ENCODE measurements at places on chromosomes 5 and 9.
A peak's percentile ranks its signal among the peaks of the same experiment; 100 is the strongest.

DNA sequence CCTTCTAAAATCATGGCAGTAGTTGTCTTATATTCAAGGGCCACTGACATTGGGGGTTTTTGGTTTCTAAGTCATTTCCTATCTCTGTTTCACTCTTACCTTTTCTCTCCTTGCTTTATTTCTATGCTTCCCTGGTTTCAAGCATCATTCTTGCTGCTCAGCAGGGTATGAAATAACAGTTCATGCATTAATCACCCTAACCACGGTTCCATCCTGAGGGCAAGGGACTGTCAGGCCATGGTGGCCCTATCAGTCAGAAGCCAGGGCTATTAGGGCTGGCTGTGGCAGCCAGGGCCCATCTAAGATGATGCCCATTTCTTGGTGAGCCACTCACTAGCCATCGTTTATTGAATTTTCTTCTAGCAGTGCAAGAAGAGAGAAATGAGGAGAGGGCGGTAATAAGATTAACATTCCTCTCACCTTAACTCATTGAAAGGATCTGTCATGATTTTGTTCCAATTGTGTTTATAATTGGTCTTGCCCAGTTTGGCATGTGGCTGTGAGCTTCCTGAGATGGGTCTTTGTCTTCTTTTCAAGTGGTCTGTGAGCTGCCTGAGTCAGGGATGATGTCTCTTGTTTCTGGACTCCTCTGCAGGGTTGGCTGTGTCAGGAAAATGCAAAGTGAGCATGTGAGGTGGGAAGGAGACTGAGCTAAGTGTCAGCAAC, 45.2 kb downstream of the CYSTM1 start:
- no peak for DNase-seq
- no peaks in the 10 kb centered on the region for H3K27me3 ChIP-seq
- no peaks in the 10 kb centered on the region for H3K4me1 ChIP-seq
- no peak overlapping the region for H3K4me3 ChIP-seq

GRCh38 chr5:61673007-61673735, 341.1 kb downstream of the ZSWIM6 start:
- H3K36me3 ChIP-seq: no peaks in the 10 kb centered on the region
- H3K27ac ChIP-seq: no peak overlapping the region
- no peak for DNase-seq
- H3K4me1 ChIP-seq: peaks cover 3% of the 10 kb centered on the region

- H3K27me3 ChIP-seq: peaks cover 43% of the 10 kb centered on the region
- no peak overlapping the region for H3K27ac ChIP-seq
- DNase-seq: no peak
Observed at GRCh38 chr5:149702934-149703646, 27.0 kb upstream of the PPARGC1B start.

DNA sequence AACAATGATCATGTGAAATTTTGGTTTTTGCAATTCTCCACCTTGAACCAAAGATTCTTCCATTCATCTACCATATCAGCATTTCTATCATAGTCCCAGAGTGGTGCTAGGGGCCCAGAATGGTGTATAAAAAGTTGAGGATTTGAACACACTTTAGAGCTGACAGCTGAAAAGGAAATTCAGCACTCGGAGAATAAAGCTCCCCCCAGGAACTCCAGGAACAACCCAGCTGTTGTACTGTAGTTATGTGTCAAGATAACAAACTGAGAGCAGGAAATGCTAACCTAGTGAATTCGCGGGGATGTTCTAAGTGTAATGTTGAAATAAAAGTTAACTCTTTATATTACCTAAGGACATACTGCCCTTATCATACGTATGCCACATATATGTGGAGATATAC, 216.7 kb downstream of the NFIB start:
- peak overlapping the region; percentile 97 for H3K27ac ChIP-seq
- H3K27me3 ChIP-seq: no peaks in the 10 kb centered on the region
- peak overlapping the region; percentile 40 for H3K4me3 ChIP-seq

DNA sequence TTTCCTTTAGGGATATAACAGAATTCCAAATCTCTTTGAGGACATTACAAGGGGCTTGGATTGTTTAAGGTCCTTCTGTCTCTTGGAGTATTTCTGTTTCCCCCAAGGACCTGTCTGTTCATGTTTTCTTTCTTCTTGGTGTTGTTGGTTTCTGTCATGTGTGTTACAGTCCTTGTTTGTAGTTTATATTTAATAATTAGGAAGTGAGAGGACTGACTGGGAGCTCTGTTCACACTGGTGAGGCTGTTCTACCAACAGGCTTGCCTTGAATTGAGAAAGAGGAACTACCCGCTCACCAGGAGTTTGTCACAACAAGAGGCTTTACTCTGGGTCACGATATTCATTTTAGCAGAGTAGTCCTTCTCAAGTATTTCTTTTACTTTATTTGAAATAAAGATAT, 119.2 kb upstream of the SV2C start:
- H3K27ac ChIP-seq: no peak overlapping the region
- no peaks in the 10 kb centered on the region for H3K4me1 ChIP-seq
- H3K4me3 ChIP-seq: no peak overlapping the region
- H3K27me3 ChIP-seq: peaks cover 15% of the 10 kb centered on the region

- H3K4me3 ChIP-seq: no peak overlapping the region
- H3K4me1 ChIP-seq: no peaks in the 10 kb centered on the region
- H3K36me3 ChIP-seq: no peaks in the 10 kb centered on the region
- H3K27me3 ChIP-seq: no peaks in the 10 kb centered on the region
Observed at GRCh38 chr5:162591724-162592123, 524.2 kb downstream of the GABRG2 start.

GRCh38 chr5:83540105-83540504, 68.6 kb downstream of the VCAN start:
- no peak overlapping the region for H3K27ac ChIP-seq
- H3K4me3 ChIP-seq: no peak overlapping the region
- peaks cover 42% of the 10 kb centered on the region for H3K36me3 ChIP-seq

DNA sequence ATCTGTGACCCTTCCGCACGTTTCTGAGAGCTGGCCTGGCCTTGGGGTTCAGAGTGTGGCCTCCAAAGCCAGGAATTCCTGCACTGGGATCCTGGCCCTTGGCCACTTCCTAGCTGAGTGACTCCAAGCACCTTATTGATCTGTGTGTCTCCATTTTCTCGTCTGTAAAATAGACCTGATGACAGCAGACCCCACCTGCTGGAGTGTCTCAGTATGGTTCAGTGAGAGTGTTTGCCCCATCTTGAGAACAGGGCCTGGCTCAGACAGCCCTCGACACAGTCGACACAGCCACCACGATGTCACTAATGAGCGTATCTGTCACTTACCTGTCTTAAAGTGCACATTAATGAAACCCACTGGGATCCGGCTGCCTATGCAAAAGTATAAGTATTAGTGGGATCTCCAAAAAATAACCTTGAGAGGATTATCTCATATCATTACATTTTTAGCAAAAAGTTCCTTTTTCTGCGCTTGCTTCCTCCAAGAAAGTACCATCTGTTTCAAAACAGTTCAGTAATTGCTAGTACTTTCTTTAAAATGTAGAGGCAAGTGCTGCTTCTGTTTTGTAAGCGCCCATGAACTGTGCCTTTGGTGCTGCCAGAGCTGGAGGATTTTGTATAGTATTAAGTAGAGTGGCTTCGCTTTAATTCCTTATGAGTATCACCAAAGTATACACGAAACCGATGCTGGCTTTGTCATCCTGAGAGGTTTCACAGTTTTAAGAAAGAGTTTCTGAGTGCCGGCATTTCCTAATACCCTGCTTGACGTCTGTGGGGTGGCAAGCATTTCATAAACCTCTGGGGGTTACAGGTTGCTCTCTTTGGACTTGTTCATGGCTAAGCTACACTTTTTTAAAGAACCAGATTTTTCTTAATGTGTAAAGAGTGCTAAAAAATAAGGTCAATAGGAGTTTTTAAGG, 31.7 kb downstream of the UBE2QL1 start:
- peaks cover 10% of the 10 kb centered on the region for H3K27me3 ChIP-seq
- peaks cover 6% of the 10 kb centered on the region for H3K4me1 ChIP-seq
- no peak overlapping the region for H3K4me3 ChIP-seq
- peaks cover 3% of the 10 kb centered on the region for H3K36me3 ChIP-seq
- H3K27ac ChIP-seq: no peak overlapping the region

- H3K4me3 ChIP-seq: no peak overlapping the region
- no peaks in the 10 kb centered on the region for H3K4me1 ChIP-seq
- H3K36me3 ChIP-seq: no peaks in the 10 kb centered on the region
- H3K27ac ChIP-seq: no peak overlapping the region
- H3K27me3 ChIP-seq: no peaks in the 10 kb centered on the region
Observed at GRCh38 chr5:126651013-126651577, 50.3 kb downstream of the PHAX start.

GRCh38 chr5:55960779-55961178, 34.0 kb downstream of the IL6ST start:
- H3K4me1 ChIP-seq: peaks cover 3% of the 10 kb centered on the region
- DNase-seq: no peak
- peaks cover 35% of the 10 kb centered on the region for H3K36me3 ChIP-seq
- H3K27me3 ChIP-seq: no peaks in the 10 kb centered on the region
- H3K4me3 ChIP-seq: no peak overlapping the region

DNA sequence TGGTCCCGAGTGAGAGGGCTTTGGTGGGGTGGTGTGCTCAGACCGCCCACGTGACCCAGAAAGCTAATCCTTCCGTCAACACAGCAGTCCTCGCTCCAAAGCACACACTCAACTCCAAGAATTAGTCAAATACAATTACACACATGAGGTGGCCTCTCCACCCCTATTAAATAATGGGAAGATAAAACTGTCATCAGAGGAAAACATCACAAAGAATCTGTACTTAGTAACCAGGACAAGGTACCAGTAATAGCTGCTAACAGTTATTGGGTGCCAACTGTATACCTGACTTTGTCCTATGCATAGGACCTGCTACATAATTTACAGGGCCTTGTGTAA, 222.8 kb downstream of the HSPA4 start:
- peak overlapping the region; percentile 43 for H3K27ac ChIP-seq
- H3K36me3 ChIP-seq: no peaks in the 10 kb centered on the region
- DNase-seq: no peak

DNA sequence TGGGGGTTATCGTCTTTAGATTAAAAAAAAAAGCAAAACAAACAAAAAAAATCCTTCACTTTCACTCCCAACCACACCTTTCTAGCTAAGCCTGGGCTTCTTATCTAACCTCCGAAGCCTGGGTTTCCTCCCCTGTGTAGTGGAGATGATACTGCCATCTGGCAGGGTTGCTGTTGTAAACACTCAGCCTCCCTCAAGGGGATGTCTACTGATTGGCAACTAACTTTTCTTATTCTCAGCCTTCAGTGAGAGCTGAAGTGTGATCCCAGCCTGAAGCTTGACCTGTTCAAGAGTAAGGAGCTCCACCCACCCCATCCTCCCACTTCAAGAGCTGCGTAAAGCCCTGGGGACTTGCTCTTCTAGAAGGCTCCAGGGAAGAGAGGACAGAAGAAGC, 21.5 kb upstream of the WWC1 start:
- H3K27me3 ChIP-seq: peaks cover 6% of the 10 kb centered on the region
- H3K4me1 ChIP-seq: peaks cover 25% of the 10 kb centered on the region
- peak overlapping the region; percentile 87 for H3K27ac ChIP-seq
- no peak for DNase-seq
- peak overlapping the region; percentile 77 for H3K4me3 ChIP-seq

- peaks cover 6% of the 10 kb centered on the region for H3K4me1 ChIP-seq
- H3K4me3 ChIP-seq: no peak overlapping the region
- H3K36me3 ChIP-seq: no peaks in the 10 kb centered on the region
- no peak for DNase-seq
- H3K27ac ChIP-seq: no peak overlapping the region
- H3K27me3 ChIP-seq: peaks cover 2% of the 10 kb centered on the region
Observed at GRCh38 chr9:99093492-99093791, 11.5 kb upstream of the TGFBR1 start.

DNA sequence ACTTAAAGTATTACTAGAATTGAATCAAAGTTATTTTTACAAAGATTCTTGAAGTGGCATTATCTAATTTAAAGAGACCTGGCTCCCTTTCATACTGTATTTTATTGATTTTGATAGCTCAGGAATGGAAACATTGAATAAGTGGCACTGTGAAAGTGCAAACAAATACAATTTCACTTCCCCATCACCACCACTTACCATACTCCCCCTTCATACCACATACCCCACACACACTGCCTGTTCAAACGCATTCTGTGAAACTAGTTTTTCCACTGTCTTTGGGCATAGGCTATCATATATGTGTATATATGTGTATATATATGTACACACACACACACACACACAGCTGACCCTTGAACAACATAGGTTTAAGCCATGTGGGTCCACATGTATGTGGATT, 62.1 kb upstream of the ATG10 start:
- H3K36me3 ChIP-seq: no peaks in the 10 kb centered on the region
- H3K27ac ChIP-seq: no peak overlapping the region
- H3K4me1 ChIP-seq: peaks cover 44% of the 10 kb centered on the region
- no peaks in the 10 kb centered on the region for H3K27me3 ChIP-seq
- no peak for DNase-seq

- peaks cover 6% of the 10 kb centered on the region for H3K4me1 ChIP-seq
- H3K36me3 ChIP-seq: peaks cover 20% of the 10 kb centered on the region
- H3K27ac ChIP-seq: no peak overlapping the region
- no peak overlapping the region for H3K4me3 ChIP-seq
- no peaks in the 10 kb centered on the region for H3K27me3 ChIP-seq
- DNase-seq: no peak
Observed at GRCh38 chr9:91741522-91741921, 208.5 kb downstream of the ROR2 start.

GRCh38 chr5:35617435-35618303, at the start of gene SPEF2:
Gene SPEF2, plus strand, starts transcription at chr5:35617863. Its CDS starts 135 bp downstream, at chr5:35617998.
- peaks cover 11% of the 10 kb centered on the region for H3K27me3 ChIP-seq
- peak; percentile 61 for DNase-seq
- peak within 1 kb of the TSS; percentile 65 for H3K27ac ChIP-seq
- peak within 1 kb of the TSS; percentile 98 for H3K4me3 ChIP-seq
- H3K36me3 ChIP-seq: no peaks in the 10 kb centered on the region

DNA sequence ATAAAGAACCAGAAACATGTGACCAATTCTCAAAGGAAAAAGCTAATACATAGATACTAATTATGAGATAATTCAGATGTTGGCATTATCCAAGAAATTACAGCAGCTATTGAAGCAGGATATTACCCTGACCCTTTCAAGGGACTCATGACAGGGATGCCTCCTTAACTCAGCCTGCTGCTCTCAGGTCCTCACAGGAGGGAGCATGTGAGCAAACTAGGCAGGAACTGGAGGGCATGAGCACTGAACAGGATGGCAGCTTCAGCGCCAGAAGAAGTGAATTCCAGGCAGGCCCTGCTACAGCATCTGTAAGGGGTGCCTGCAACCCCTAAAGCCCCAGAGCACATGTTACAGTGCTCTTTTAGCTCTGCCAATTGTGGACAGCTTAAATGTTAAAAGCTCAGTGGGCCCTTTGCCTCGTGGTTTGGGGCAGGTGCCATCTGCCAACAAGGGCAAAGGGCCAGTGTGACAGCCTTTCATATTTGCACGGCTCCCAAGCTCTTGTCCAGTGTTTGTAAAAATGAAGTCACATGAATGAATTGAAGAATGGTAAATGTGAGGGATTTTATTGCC, 464.7 kb upstream of the COX7C start:
- H3K27me3 ChIP-seq: no peaks in the 10 kb centered on the region
- DNase-seq: no peak
- H3K4me1 ChIP-seq: peaks cover 6% of the 10 kb centered on the region

DNA sequence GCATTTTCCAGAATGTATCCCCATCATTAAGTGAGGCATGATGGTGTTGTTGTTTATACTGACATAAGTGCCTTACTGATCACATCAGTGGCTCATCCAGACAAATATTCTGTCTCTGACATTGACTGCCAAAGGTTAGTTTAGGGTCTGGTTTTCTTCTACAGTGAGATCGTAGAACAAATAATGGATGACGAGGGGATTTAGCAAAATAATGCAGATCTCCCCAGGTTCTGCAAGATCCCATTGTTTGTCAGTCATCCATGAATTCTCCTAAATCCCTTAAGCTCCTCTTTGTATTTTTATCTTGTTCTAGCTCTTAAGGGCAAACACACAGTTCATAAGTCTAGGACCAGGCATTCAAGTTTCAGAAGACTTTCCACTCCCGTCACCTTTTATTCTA, 93.1 kb upstream of the DHFR start:
- DNase-seq: no peak
- H3K27me3 ChIP-seq: no peaks in the 10 kb centered on the region
- H3K4me3 ChIP-seq: no peak overlapping the region
- H3K4me1 ChIP-seq: no peaks in the 10 kb centered on the region
